ENCODE measurements at places on chromosomes 7 and 10. TPM values are rescaled to one million over a fixed set of nuclear protein-coding genes. Genes with fewer than 3 reads are reported as not detected.

DNA sequence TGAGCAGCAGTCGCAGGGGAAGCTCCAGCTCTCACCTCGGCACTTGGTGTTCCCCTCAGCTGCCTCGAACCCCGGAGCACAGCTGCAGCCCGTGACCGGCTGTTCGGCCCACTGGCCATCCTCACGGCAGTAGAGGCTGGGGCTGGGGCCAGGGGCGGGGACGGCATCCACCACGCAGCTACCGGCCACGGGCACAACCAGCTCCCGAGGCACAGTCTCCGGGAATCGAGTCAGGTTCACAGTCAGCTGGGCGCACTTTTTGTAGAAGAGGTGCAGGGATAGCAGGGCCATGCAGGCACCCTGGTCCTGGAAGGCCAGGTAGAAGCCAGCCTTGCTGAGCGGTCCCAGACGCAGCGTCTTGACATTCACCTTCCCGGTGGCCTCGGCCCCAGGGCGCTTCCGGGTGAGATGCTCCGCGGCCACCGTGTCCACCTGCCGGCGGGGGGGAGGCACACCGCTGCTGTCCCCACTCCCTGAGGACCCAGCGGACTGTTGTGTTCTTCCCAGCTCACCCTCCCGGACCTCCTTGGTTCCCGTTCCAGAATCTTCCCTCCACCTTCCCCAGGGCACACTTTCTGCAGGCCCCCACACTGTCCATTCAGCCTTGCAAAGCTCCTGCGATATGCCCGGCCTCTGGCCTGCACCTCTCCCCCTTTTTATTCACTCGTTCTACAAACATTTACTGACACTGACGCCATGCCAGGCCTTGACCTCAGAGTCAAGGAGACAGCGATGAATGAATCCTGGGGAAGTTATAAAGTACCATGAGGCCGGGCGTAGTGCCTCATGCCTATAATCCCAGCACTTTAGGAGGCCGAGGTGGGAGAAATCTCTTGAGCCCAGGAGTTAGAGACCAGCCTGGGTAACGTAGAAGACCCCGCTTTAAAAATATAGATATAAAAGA lies 4.8 kb downstream of the EPHB4 start:
- no peak overlapping the region for H3K4me3 ChIP-seq
- peaks cover 9% of the 10 kb centered on the region for H3K4me1 ChIP-seq
- peaks cover 26% of the 10 kb centered on the region for H3K27me3 ChIP-seq
- no peak overlapping the region for H3K27ac ChIP-seq
- no peaks in the 10 kb centered on the region for H3K36me3 ChIP-seq

DNA sequence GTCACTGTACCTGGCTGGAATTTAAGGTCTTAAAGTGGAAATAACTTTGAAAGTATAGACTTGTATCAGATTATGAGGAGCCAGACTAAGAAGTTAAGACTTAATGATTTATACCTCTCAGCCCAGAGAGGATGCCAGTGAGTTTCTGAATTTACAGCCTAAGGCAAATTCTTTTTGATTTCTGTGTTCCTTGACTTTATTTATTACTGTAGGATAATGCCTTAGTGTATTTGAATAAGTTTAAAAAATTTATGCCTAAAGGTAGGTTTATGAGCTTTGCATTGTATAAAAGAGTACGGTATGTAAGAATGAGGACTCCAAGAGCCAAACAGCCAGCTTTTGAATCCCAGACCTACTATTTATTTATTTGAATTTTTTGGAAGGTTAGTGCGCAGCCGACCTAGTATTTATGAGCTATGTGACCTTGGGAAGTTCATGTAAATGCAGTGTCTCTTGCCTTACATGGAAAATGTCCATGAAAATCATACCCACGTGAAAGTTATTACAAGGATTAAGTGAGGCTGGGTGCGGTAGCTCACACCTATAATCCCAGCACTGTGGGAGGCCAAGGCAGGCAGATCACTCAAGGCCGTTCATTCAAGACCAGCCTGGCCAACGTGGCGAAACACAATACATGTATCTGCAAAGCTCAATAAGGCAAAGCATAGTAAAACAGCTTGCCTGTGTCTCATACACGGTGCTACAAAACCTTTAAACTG lies 174.6 kb downstream of the AUTS2 start:
- H3K27me3 ChIP-seq, result no peaks in the 10 kb centered on the region
- no peak overlapping the region for H3K27ac ChIP-seq
- no peak overlapping the region for H3K4me3 ChIP-seq
- no peaks in the 10 kb centered on the region for H3K36me3 ChIP-seq

The ADAM8 gene
- total RNA-seq, result 91.0 TPM

GRCh38 chr7:37109016-37109683 lies 339.5 kb downstream of the ELMO1 start:
- H3K27me3 ChIP-seq, result no peaks in the 10 kb centered on the region
- DNase-seq, result no peak
- H3K4me3 ChIP-seq, result no peak overlapping the region
- peaks cover 17% of the 10 kb centered on the region for H3K4me1 ChIP-seq

The HIP1 gene
- 8.7 TPM for total RNA-seq

The TAS2R3 gene
- total RNA-seq, result 2.9 TPM

The HTR5A gene
- not detected for total RNA-seq

- no peak for DNase-seq
- H3K4me3 ChIP-seq, result no peak overlapping the region
- H3K27me3 ChIP-seq, result peaks cover 29% of the 10 kb centered on the region
Measured at GRCh38 chr10:62414359-62414758, 40.2 kb downstream of the ZNF365 start.

The CNTNAP2 gene
- total RNA-seq, result not detected

All from activated naive CD8-positive, alpha-beta T cell treated with anti-CD3 and anti-CD28 coated beads, Interleukin-2, amount 10 ng/mL, durations not matched to agents 7 days and 5 days (primary cell).